ENCODE measurements at places on chromosomes 6 and 20.

- DNase-seq = no peak
Observed at GRCh38 chr20:1125277-1125676, 6.9 kb downstream of the PSMF1 start.

- DNase-seq = no peak
Observed at GRCh38 chr6:167647737-167648470, 178.8 kb upstream of the AFDN start.

- DNase-seq = peak; percentile 8
Observed at GRCh38 chr20:56202493-56203077, 45.9 kb upstream of the MC3R start.

DNA sequence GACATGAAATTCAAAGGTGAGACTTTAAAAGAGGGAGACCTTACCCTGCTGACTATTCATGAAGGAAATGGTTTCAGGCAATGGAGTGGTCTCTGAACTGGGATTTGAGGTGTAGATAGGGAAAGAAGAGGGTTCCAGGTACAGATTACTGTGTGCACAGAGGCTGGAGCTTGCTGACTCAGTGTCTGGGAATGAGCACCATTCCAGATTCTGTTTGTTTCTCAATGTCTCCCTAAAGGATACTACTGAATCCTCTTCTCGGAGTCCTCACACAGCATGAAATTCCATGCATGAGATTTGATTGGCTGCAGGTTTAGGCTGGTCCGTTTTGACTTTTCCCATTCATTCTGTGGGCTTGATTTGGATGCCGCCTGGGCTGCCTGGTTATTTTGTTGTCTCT, 49.0 kb downstream of the PPP1R14C start:
- no peak for DNase-seq

DNA sequence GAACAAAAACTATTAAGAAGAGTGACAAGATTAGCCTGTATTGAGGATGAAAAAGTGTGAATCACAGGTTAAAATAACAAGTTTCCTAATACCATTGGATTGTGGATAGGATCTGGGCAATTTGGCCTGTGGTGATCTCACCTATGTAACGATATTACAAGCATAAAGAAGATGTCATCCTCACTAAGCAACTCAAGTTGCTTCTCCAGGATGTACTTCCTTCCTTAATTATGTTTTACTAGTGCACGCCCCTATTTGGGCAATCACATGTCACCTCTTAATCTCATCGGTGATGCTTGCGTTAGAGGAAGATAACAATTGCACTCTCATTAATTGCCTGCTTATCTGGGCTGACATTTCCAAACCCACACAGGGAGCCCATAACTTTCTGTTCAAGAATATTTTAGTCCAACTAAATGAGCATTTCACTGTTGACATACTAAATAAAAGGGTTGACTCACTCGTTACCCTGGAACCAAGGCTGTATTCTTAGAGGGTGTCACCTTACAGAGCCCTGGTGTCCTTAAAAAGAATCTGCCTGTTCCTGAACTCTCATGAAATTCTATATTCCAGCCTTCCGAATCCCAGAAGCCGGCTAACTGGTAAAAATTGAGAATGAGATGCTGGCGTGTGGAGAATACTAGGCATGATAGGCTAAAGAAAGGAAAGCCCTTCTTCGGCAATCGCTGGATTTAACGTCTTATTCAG, 88.2 kb upstream of the ATXN1 start:
- DNase-seq = no peak

DNA sequence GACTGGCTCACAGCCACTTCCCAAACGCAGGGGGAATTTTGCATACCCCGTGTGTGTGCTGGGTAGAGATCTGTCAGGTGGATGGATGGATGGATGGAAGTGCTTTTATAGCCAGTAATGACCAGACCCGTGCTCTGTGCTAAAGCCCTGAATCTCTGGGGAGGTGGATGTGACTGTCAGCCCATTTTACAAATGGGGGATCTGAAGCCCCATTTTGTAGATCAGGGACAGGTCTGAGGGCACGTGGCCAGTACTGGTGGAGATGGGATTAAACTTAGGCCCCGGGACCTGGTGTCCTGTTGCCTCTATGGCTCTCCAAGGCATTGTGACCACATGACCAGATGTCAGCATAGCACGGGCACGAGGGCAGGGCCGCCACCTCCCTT, 38.2 kb upstream of the ZBP1 start:
- no peak for DNase-seq

DNA sequence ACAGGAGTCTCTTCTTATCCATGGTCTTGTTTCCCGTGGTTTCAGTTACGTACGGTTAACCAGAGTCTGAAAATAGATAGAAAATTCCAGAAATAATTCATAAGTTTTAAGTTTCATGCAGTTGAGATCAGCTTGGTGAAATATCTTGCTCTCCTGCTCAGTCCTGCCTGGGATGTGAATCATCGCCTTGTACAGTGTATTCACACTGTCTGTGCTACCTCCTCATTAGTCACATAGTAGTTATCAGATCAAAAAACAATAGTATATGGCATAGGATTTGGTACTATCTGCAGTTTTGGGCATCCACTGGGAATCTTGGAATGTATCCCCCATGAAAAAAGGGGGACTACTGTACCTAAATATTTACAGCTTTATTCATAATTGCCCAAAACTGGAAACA, 22.7 kb upstream of the MOCS1 start:
- DNase-seq = no peak

DNA sequence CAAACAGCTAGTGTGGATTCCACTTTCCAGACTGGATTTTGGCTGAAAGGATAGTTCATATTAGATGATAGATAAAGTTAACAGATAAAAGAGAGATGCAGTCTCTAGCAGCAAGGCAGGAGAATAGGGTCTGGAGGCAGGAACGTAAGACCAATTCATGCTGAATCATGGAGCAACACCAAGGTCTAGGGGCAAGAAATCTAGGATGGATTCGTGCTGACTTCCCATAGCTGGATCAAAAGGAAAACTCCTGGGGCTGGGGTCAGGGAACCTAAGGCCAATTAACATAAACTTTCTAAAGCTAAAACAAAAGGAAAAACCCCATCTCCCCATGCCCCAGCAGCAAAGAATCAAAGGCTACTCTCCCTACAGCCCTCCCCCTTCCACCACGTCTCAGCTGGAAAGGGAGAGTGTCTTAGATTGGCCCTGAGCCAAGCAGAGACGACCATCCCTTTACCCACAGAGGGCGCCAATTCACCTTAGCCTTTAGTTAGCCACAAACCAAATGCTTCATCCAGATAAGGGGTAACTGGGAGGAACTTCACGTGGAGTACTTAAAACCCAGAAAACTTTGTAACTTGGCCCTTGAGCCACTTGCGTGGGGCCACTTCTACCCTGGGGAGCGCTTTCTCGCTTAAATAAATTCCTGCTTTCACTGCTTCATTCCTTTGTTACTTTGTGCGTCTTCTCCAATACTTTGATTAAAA, 7.6 kb downstream of the TREM1 start:
- DNase-seq = peak; percentile 88

DNA sequence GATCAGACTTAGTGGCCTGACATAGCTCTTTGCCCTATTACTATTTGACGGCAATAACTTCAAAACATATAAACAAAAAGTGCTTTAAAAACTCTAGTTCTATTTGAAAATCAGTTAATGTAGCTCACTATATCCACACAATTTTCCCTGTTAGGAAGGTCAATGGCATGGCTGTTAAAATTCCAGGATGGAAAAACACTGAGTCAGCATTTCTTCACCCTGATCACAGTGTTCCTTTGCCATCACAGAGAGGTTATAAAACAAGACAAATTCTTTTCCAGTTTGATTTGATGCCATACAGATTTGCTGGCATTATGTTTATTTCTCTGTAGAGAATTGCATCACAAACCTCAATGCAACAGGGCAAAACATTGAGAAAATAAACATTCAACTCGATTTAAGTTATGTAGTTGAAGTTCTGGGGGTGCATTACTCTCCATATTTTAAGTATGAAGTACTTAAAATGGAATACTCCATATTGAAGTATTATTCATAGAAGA, 253.7 kb upstream of the HSF2 start:
- DNase-seq = no peak

- DNase-seq = no peak
Observed at GRCh38 chr20:40562031-40562430, 127.0 kb downstream of the MAFB start.

DNA sequence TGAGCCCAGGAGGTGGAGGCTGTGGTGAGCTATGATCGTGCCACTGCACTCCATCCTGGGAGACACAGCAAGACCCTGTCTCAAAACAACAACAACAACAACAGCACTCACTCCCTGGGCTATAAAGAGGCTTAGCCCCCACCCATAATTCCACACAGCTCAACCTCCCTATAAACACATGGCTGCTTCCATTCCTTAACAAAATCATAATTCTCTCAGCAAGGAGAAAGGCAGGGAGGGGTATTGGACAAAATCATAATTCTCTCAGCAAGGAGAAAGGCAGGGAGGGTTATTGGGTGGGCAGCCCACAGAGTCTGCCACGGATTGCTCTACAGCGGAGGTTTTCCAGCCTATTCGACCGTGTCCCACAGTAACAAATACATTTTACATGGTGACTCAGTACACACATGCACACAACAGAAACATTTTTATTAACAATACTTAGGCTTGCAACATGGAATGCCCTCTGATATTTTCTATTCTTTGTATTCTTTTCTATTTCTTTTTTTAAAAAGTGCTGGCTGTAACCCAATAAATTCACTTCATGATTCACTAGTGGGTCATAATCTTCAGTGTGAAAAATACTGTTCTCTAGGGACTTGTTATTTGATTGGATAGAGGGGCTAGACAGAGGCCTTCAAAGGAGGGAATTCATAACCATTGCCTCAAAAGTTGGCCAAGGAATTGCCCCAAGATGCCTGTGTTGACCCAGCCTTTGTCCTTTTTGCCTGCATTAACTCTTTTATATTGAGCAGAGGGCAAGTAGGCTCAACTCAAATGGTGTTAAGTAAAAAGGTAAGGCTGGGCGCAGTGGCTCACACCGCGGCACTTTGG, 50.6 kb upstream of the ZMYND8 start:
- DNase-seq = no peak

DNA sequence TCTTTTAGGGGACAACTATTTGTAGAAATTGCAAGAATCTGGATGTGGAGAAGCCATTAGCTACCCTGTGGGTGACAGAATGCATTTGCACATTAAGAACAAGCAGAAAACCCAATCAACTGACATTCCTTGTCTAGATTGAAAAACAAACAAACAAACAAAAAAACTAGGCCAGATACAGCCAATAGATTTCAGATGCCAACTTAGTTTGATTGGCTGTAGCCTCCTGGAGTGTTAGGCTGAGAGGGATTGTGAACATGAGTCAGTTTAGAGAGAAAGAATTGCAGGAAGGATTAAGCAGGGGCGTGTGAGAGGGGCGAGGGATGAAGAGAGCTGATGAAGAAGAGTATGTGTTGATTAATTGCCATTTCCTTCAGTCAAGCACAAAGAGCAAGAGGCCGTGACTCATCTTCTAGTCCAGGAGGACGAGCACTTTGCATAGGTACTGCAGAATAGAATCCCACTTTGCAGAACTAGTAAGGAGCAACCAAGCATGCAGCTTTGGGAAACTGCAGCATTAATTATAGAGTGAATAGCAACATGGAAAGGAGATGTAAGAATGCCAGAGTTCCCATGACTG, 188.0 kb upstream of the RAB32 start:
- no peak for DNase-seq

DNA sequence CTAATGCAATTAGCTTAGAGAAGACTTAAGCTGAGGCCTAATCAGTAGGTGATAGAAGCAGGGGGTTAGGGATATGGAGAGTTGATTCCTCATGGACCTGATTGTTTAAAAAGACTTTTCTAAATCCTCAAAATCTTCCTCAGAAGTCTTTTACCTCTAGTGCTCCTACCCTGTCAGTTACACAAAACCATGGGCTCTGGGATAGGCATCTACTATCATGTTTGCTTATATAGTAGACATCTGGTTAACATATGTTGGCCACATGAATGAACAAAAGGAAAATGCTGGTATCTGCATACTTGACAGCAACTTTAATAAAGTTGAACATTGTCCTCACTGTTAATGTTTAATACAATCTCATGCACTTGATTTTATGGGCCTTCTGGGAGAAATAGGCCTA, 61.5 kb upstream of the FKBP1C start:
- no peak for DNase-seq

GRCh38 chr6:157432231-157432891, 51.4 kb downstream of the ZDHHC14 start:
- DNase-seq = no peak

GRCh38 chr6:119148825-119149525, 70.5 kb upstream of the FAM184A start:
- no peak for DNase-seq

- peak; percentile 35 for DNase-seq
Observed at GRCh38 chr6:166855416-166855815, 100.9 kb downstream of the RNASET2 start.

- no peak for DNase-seq
Observed at GRCh38 chr6:157814883-157815282, 8.2 kb upstream of the SNX9 start.

DNA sequence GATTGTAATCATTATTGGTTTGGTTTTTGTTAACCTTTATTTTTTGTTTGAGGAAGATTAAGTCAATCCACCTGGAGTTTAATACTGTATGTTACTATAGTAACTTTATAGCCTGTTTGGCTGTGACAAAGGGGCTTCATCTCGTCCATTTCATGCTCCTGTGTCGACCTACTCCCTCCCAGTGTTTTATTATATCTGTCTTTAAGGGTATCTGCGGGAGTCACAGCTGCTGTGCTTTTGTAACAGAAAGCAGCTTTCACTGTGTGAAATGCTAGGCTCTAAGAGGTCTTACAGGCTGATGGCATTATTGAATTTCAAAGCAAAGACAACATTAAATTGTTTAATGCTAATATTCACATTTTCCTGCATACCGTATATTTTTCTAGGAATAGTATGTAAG, 698.0 kb upstream of the POU3F2 start:
- no peak for DNase-seq

GRCh38 chr6:26233649-26234420, 131.2 kb upstream of the BTN3A2 start:
- DNase-seq = no peak

Measured in AML-193 (cell line).